ENCODE measurements at places on chromosomes 11 and 22.

GRCh38 chr11:134646561-134646960, 234.5 kb upstream of the B3GAT1 start:
- DNase-seq: no peak

GRCh38 chr11:121104312-121104762, 3.3 kb downstream of the TECTA start:
- DNase-seq: no peak

DNA sequence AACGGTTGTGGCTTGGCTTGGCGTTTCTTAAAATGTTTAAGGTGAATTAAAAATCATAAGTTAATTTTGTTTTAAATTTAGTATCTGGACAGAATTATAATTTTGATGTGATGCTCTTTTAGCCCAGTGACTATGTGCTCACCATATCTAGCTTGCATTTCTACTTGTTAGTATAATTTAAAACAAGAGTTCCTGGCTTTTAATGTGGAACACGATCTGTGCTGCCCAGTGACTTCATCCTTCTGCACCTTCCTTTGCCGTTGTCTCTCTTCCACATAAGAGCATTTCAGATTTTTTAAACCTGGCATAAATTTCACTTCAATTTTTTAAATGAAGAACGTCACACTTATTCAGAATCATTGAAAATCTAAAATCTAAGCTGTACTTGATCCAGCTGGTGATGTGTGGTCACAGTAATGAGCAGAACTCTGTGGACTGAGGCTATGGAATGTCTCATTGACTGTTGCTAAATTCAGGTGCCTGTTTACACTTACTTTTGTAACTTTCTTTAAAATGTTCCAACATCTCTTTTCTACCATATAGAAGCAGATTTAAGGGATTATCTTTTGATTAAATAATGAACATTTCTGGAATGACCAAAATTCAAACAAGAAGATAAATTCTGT, 75.4 kb upstream of the ADSL start:
- no peak for DNase-seq

DNA sequence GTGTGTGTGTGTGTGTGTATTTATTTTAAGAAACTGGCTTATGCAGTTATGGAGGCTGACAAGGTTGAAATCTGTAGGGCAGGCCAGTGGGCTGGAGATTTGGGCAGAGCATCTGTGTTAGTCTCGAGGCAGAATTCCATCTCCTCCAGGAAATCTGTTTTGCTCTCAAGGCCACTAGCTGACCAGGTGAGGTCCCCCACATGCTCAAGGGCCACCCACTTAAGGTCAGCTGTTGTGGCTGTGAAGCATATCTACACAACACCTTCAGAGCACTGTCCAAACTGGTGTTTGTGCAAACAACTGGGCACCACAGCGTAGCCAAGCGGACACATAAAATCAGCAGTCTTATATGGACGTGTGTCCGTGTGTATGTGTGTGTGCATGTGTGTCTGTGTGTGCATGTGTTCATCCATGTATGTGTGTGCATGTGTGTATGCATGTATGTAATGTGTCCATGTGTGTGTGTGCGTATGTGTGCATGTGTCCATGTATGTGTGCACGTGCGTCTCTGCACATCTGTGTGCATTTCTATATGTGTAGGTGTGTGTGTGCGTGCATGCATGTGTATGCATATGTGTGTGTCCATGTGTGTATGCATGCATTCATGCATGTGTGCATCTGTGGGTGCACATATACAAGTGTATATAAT, 400.9 kb downstream of the BRD1 start:
- no peak for DNase-seq

- DNase-seq: no peak
These were observed 12.7 kb downstream of the RBFOX2 start for GRCh38 chr22:36015811-36016529.

- DNase-seq: no peak
These were observed 203.1 kb upstream of the BLID start for GRCh38 chr11:122319085-122319484.

DNA sequence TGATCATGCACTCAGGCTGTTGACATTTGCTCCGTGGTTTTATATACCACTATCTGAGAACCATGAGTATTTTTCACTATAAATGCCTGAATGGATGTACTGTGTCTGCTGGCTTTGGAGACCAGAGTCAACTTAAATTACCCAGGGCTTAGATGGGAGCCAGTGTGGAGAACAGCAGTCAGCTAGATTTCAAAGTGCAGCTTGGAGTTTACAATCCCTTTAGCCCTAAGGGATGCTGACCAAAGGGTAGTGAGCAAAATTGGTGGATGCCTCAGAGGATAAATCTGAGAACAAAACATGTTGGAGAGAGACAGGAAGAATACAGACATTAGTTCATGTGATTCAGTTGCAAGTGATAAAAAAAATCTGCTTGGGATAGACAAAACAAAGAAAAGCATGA, 327.5 kb downstream of the C11orf87 start:
- no peak for DNase-seq

DNA sequence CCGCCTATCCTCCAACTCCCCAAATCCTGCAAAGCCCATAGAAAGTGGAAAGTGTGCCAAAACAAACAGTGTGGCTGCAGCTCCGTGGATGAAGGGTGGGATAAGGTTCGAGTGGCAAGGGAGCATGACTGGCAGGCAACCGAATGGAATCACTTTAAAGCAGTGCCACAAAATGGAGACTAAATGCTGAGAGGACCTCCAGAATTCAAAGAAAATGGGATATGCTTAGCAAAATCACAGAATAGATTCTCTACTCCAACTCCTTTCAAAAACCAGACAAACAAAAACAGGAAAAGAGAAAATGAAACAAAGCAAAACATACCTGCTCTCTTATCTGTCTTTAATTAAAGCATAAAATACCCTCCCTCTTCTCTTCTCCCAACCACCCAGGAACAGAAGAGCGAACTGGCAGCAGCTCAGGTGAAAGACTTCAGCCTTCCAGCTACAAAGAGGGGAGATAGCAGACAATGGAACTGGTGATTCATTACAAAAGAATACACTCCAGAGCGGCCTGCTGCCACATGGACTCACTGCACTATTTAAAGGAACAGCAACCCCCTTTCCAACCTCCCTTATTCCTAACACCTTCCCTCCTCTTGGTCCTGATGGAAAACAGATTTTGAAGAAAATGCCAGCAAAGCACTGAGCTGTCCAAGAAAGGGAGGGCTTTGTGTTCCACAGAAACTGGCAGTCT, 118.5 kb downstream of the APOL5 start:
- peak; percentile 80 for DNase-seq

GRCh38 chr22:49321477-49322055, 506.1 kb downstream of the BRD1 start:
- DNase-seq: no peak

- no peak for DNase-seq
These were observed 2.0 kb upstream of the CCDC73 start for GRCh38 chr11:32796425-32796824.

DNA sequence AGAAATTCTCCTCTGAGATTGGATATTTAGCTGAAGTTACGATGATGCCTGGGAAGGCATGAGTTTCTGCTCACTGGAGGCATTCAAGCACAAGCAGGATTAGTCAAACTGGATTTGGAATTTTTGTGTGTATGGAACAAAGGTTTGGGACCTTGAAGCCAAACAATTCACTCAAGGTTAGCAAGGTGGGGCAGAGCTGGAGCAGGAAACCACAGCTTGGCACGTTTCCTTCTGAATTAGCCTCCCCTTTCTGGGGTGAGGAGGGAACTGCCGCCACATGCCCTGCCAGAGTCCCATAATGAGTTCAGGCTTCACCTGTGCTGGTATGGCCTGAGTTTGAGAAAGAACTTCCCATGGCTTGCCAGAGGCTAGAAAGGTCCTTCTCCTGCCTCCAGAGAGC, 50.9 kb upstream of the RRAS2 start:
- DNase-seq: no peak

DNA sequence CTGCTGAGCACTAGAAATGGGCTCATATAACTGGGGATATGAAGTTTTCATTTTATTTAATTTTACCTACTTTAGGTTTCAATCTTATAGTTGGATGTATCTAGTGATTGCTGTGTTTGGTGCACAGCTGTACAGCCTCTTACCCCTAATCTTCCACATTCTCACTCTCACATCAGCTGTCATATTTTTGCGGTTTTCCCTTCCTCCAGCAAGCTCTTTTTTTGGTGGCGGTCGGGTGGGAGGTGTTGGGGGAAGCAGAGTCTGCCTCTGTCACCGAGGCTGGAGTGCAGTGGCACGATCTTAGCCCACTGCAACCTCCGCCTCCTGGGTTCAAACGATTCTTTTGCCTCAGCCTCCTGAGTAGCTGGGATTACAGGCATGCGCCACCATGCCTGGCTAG, 445.1 kb upstream of the ISX start:
- DNase-seq: no peak

DNA sequence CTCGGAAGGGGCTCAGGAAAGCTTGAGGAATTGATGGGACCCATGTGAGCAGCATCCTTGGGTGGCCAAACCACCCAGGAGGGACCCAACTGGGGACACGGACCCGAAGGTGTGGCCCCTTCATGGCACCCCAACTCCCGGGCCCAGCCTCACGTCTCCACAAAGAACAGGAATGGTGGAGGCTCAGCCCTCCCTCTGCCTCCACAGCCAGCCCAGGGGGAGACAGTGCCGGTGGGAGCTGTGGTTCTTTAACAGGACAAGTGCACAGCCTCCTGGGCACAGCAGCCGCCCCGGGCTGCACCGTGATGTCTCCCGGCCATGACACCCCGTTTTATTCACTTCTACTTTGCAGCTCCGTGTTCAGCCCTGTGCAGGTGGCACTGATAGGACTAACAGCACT, 587.2 kb downstream of the BRD1 start:
- no peak for DNase-seq

DNA sequence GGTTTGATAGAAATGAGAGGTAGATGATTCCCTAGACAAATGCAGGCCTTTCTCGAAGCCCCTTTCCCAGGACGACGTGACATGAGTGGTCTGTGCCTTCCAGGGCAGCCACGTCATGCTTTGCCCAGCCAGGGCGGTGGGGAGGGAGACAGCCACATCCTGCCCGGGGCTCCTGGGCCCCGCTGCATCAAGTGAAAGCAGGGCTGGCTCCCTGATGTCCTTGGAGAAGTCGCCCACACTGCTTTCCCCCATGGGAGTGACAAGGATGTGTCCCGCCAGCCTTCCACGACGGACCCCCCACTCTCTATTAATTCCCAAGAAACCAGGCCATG, 13.2 kb downstream of the PPARA start:
- no peak for DNase-seq

- no peak for DNase-seq
These were observed 994 bp downstream of the GLB1L2 start for GRCh38 chr11:134332782-134333181.

DNA sequence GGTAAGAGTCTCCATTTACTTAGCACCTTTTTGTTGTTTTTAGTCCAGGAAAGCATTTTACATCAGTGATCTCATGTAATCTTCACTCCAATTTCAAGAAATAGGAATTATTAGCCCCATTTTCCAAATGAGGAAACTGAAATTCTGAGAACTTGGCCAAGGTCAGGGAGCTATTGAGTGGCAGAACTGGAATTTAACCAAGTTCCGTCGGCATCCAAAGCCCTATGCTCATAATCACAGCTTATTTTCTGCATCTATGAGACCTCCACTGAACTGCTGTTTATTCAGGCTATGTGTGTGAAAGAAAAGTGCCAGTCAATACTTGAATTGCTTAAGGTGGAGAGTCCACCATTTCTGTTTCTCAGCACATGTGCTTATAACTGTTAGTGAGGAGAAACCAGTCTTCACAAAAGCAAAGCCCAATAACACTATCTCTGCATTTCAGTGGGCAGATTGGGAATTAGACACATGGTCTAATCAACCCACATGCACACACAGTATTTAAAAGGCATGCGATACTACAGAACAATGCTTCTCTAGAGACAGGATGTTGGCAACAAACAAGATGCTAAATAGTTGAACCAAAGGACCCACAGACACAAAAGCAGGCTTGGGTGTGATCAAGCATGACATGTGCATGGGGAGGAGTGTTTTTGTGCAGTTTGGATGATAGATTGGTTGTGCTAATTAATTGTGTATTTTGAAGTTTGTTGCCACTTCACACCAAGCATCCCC, 780.6 kb downstream of the OPCML start:
- no peak for DNase-seq

DNA sequence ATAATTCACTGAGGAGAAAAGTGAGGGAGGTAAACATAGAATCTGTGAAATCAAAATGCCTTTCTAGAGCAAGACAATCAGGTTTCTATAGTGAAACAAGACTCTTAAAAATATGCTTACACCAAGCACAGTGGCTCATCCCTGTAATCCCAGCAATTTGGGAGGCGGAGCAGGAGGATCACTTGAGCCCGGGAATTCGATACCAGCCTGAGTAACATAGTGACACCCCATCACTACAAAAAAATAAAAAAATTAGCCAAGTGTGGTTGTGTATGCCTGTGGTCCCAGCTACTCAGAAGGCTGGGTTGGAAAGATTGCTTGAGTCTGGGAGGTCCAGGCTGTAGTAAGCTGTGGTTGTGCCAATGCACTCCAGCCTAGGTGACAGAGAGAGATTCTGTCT, 43.2 kb upstream of the ME3 start:
- DNase-seq: no peak

GRCh38 chr11:118882491-118882890, 1.2 kb upstream of the CXCR5 start:
- no peak for DNase-seq

GRCh38 chr11:45180179-45180847, 33.9 kb downstream of the PRDM11 start:
- DNase-seq: no peak

GRCh38 chr22:44752285-44753188, at the start of gene ARHGAP8:
Gene ARHGAP8 (plus strand): TSS chr22:44752575. CDS start chr22:44786528, 33,953 bp downstream.
- no peak for DNase-seq

DNA sequence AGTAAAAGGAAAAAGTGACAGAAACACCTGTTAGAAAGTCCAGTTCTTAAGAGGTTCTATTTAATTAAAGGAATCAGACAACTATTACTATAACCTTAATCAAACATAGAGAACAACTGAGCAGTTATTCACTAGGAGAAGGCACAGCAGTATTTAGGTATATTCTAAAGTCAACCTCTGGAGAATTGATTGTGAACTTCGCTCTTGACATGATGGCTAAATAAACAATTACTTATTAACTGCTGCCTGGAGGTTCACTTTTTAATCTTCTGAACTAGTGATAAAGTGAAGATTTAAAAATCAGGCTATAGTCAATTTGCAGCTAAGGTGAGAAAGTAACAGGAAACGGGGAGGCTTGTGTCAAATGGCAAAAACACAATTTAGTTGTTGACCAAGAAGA, 557.3 kb downstream of the FAM181B start:
- no peak for DNase-seq

DNA sequence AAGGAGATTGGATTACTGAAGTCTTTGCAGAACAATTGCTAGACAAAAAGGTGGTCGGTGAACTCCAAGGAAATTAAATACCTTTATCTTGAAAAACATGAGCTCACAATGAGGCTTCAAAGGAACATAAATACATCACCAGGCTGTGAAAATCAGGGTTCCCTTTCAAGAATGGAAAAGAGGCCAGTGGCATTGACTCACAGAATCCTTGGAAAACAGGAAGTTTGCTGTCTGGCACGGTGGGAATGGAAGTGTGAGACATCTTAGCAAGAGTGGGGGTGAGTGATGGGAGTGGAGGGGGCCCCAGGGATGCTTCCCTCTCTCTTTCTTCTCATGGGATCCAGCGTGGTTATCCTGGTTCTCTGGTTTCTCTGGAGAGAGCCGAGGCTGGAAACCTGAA, 48.9 kb upstream of the TBCEL start:
- no peak for DNase-seq
